Activated naive CD4-positive, alpha-beta T cell (primary cell): ENCODE measurements at places on chromosomes 13 and 19.

- no peak for DNase-seq
Measured at GRCh38 chr13:40302351-40302750, 364.1 kb downstream of the FOXO1 start.

- no peak for DNase-seq
Measured at GRCh38 chr13:40355126-40355724, 311.2 kb downstream of the FOXO1 start.

DNA sequence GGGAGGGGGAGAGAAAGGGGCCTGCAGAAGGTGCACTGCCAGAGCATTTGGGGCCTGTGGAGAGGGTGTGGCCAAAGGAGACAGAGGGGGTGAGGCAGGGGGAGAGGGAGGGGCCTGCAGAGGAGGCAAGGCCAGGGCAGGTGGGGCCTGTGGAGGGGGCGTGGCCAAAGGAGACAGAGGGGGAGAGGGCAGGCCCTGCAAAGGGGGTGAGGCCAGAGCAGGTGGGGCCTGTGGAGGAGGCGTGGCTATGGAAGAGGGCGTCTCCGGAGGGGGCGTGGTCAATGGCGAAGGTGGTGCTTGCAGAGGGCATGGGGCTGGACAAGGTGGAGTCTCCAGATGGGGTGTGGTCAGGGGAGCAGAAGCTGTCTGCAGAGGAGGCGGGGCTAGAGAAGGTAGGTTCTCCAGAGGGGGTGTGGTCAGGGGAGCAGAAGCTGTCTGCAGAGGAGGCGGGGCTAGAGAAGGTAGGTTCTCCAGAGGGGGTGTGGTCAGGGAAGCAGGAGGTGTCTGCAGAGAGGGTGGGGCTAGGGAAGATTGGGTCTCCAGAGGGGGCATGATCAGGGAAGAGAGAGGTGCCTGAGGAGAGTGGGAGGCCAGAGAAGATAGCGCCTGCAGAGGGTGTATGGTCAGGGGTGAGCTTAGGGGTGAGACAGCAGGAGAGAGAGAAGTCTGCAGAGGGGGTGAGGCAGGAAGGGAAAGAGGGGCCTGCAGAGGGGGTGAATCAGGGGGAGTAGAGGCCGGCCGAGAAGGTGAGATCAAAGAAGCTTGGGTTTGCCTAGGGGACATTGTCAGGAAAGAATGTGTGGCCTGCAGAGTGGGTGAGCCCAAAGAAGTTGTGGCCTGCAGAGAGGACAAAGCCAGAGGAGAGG is 3.4 kb downstream of the PRR36 start:
- DNase-seq, result no peak

GRCh38 chr19:1663852-1664251 is 11.4 kb upstream of the TCF3 start:
- DNase-seq, result no peak

DNA sequence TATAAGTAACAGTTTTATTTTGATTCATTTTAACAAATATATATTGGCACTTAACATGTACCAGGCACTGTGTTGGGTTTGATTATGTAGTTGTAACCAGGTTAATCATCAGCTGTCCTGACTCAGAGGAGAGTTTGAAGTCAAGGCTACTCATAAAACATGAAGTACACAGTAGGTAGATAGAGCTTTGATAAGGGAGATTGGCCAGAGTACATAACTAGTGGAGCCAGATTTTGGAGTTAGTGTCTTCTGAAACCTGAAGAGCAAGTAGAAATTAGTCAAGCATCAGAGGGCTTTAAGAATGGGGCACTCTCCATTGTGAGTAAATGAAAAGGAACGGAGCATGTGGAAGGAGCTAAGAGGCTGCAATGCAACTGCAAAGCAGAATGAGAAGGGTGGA is 333.9 kb downstream of the RFC3 start:
- DNase-seq, result no peak

GRCh38 chr19:34430738-34431625 is 2.8 kb downstream of the UBA2 start:
- DNase-seq, result no peak

DNA sequence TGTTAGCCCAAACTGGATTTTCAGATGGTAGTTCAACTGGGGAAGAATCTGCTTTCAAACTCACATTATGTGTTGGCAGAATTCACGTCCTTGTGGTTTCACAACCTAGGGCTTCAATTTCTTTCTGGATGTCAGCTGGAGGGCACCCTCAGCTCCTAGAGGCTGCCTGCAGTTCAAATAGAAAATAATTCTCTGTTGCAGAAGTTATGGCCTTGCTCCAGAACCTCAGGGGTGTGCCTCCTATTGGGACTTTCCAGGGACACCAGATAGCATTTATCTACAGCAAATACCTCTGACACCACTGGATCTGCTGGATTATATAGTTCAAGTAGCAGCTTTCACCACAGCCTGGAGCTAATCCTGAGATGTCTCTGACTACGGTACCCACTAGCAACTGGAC is 11.8 kb upstream of the RB1 start:
- DNase-seq, result no peak

GRCh38 chr19:33260628-33261418 is 35.2 kb upstream of the SLC7A10 start:
- no peak for DNase-seq

DNA sequence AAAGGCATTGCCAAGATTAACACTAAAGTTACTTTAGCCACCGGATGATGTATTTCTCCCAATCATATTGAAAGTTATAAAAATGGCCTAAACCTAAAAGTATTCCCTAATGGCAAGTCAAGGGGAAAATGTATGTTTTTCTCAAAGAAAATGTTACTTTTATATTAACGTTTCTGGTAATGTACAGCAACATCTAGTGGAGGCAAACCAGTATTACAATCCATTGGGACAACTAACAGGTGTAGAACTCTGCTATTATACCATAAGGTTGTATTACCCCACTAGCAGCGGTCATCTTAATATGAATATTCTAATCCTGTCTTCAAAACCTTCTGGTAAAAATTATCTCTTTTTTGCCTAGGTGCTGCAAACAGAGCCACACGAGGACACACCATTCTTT is 69.2 kb downstream of the ZNF100 start:
- no peak for DNase-seq

- DNase-seq, result no peak
Measured at GRCh38 chr19:11106477-11106876, 17.2 kb downstream of the LDLR start.
